Ureter (tissue), 1 donor: ENCODE measurements at places on chromosomes 1 and 21.

DNA sequence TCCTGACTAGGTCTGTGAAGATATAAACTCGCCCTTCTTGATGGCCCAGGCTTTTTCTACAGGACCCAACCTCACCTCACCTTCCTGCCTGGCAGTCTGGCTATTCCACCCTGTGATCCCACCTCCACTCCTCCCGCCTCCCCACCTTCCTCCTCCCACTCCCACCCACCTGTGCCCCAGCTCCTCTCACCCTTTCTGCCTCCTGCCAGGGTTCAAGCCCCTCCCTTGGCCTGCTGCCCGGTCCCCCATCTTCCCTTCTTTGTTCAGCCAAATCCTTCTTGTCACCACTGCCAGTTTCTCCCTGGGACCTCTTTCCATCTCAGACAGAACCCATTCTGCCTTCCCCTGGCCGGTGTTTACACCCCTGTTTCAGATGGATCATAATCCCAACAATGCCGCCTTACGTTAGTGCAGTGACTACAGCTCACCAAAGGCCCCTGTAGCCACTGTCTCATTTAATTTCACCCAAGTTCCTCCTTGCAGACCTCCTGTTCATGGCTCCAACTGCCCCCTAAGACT lies 127.5 kb upstream of the EDN2 start:
- peak; percentile 37 for DNase-seq

DNA sequence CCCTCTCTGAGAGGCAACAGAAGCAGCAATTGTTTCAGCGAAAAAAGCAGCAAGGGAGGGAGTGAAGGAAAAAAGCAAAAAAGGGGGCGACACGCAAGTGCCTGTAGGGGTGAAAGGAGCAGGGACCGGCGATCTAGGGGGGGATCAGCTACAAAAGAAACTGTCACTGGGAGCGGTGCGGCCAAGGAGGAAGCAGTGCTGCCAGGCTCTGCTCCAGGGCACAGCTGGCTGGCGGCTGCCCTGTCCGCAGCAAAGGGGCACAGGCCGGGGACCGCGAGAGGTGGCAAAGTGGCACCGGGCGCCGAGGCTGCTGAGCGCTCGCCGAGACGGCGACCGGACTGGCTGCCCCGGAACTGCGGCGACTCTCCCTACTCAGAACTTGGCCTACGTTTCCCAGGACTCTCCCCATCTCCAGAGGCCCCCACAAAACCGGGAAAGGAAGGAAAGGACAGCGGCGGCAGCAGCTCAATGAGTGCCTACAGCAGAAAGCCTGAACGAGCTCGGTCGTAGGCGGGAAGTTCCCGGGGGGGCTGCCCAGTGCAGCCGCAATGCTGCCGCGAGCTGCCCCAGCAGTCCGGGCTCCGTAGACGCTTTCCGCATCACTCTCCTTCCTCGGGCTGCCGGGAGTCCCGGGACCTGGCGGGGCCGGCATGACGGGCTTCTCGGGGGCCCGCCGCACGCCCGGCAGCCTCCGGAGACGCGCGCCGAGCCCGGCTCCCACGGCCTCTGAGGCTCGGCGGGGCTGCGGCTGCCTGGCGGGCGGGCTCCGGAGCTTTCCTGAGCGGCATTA lies 1.0 kb upstream of the CDKN2C start:
- peak; percentile 51 for DNase-seq

- DNase-seq: peak; percentile 77
Measured at GRCh38 chr1:153536671-153537375, 1.0 kb upstream of the S100A6 start.

- no peak for DNase-seq
Measured at GRCh38 chr1:219352961-219353651, 179.4 kb downstream of the LYPLAL1 start.

GRCh38 chr1:4367230-4367777 lies 287.1 kb upstream of the AJAP1 start:
- no peak for DNase-seq

DNA sequence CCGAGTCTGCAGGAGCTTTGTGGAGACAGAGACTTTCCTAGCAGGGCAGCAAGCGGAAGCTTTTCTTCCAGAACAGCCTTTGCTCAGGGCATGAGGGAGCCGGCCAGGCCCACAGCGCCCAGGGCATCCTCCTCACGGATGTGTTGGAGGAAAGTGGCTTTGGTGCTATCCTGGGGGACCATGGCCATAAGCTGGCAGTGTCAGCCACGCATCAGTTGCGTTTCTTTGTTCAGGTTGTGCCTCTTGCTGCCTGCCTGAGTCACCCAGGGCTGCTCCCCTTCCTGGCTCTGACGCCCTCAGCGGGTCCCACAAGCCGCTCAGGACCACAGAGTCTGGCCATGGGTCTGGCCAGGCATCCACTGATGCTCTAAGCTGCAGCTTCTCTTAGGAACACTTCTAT lies 39.6 kb upstream of the PRSS38 start:
- no peak for DNase-seq

- no peak for DNase-seq
Measured at GRCh38 chr1:118485757-118486156, 300.7 kb upstream of the SPAG17 start.

DNA sequence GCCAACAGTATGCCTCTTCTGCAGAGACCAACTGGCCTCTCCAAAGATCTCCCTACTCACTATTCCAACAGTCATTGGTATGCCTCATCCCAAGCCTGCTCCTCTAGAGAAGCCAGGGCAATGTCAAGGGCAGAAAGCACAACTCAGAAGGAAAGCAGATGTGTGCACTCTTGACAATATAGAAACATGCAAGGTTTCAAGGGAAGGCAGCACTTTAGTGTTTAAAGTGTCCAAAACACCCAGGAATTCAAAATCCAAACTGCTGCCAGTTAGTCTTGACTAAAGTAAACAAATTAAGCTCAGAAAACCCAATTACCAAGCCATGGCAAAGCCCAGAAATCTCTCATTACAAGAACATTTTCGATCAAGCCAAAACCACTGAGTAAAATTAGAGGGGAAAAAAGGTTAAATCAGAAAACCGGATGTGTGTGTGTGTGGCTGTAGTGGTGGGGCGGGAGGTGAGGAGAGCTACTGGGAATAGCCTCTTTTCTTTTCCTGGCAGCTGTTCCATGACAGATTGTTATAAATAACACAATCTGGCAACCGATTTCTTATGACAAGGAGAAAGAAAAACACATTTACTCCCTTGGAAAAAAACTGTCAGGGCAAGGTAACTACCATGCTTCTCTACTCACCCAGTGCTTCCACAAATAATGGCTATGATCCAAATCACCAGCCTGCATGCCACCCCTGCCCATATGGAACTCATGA lies 39.2 kb downstream of the EIF2B3 start:
- DNase-seq: no peak

DNA sequence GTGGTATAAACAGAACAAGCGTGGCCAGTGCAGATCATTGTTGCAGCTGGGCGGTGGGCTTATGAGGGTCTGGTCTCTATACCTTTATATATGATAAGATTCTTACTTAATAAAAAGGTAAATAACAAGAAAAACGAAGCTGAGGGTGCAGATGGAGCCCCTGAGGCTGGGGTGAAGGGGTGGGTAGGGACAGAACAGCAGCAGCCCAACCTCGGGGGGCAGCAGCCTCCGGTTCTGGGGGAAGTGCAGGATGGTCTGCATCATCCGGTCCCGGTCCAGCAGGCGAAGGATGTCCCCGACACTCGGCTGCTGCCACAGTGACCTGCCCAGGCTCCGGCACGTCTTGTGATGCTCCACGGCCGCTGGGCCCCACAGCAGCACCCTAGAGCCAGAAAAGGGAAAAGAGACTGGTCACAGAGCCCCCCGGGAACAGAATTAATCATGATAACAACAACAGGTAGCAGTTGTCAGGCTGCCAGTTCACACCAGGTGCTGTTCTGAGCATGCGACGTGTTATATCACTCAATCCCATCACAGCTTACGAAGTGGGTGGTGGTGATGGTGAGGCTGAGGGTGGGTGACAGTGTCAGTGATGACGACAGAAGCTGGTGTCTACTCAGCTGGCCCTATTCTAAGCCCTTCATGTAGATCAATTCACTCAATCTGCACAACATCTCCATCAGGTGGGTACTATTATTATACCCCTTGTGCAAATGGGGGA lies 35.5 kb downstream of the MRAP start:
- no peak for DNase-seq

DNA sequence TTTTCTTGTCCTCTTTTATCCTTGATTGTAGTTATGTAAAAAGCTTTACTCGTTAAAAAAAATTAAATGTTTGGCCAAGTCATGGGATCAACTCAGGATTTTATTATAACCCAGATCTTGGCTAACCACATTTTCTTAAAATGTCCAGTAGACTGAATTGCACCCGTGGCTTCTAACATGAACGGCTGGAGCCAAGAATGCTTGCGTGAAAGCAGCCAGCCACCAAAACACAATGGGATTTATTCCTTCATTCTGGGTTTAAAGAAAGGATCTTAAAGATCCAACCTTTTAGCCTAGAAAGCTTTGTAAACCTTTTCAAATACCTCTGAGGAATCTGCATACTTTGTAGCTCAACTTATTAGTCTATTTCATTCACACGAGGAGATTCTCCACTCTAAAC lies 404.4 kb downstream of the USP25 start:
- DNase-seq: no peak

GRCh38 chr1:170071378-170071777 lies 3.1 kb downstream of the KIFAP3 start:
- no peak for DNase-seq
